ENCODE measurements at places on chromosomes 1 and 21. TPM values are rescaled to one million over a fixed set of nuclear protein-coding genes. Genes with fewer than 3 reads are reported as not detected.

DNA sequence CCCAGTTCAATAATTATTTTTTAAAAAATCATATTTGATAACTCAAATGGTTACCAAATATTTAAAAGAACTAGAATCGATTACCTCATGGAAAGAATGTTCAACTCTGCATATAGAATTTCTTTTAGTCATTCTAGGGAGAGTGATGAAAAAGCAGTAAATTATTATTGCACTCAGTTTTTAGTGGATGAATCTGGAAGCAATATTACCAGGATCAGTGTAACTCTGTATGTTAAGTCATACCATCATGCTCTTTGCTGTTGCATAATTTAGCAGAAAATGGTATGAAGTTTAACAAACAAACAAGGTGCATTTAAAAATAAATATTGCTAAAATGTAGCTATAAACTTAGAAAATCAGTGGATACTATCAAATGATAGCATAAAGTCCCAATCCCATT, 46.1 kb upstream of the ARHGAP29 start:
- no peak overlapping the region for H3K27ac ChIP-seq
- DNase-seq: no peak
- H3K27me3 ChIP-seq: peaks cover 31% of the 10 kb centered on the region
- no peaks in the 10 kb centered on the region for H3K36me3 ChIP-seq
- no peak overlapping the region for H3K4me3 ChIP-seq

DNA sequence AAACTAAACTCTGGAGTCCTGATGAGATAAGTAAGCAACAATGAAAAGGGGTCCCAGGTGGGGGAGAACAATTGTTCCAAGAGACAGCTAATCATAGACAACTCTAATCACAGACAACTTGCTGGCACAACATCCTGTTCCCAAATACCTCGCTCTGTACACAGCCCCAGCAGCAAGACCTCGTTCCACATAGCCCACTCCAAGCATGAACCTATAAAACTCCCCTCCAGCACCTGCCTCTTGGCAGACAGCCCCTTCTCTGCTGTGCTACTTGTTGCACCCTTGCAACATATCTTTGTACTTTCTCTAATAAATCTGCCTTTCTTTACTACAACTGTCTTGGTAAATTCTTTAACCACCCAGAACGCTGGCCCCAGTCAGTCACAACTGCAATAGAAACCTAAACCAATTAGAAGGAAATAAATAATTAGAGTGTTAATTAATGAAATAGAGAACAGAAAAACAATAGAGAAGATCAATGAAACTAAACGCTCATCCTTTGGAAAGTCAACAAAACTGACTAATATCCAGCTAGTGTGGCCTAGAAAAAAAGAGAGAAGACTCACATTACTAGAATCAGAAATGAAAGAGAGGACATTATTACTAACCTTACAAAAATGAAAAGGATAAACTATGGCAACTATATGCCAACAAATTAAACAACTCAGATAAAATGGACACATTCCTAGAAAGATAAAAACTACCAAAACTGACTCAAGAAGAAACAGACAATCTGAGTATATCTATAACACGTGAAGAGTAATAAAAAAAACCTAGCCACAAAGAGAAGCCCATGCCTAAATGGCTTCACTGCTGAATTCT, 36.1 kb downstream of the LRRC40 start:
- no peak overlapping the region for H3K4me3 ChIP-seq
- no peaks in the 10 kb centered on the region for H3K27me3 ChIP-seq
- no peak overlapping the region for H3K27ac ChIP-seq
- peaks cover 7% of the 10 kb centered on the region for H3K36me3 ChIP-seq
- no peak for DNase-seq
- no peaks in the 10 kb centered on the region for H3K4me1 ChIP-seq

The NDUFS2 gene
- 73.6 TPM for total RNA-seq

GRCh38 chr1:213678348-213678747, 309.4 kb upstream of the PROX1 start:
- H3K4me3 ChIP-seq: no peak overlapping the region
- no peaks in the 10 kb centered on the region for H3K36me3 ChIP-seq
- DNase-seq: no peak
- no peak overlapping the region for H3K27ac ChIP-seq
- no peaks in the 10 kb centered on the region for H3K27me3 ChIP-seq

DNA sequence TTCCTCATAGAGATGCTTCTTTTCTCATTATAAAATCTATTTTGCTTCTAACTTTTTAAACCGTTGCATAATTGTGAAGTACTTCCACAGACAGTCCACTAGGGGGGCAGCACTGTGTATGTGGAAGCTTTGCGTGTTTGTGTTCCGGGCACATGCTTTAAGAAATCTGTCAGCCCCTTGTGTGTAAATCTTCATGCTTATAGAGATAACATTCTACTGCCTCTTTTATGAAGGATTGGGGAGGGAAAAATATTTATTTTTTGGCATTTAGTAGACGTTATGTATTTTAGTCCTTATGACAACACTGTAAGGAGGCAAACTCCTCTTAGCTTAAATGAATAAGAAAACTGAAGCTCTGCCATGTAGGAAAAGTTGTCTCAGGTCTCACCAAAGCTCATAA, 157.3 kb upstream of the PTGFR start:
- H3K4me1 ChIP-seq: no peaks in the 10 kb centered on the region
- peaks cover 2% of the 10 kb centered on the region for H3K27me3 ChIP-seq
- H3K27ac ChIP-seq: no peak overlapping the region
- peak; percentile 23 for DNase-seq
- H3K36me3 ChIP-seq: no peaks in the 10 kb centered on the region
- H3K4me3 ChIP-seq: no peak overlapping the region

The PIK3C2B gene
- total RNA-seq: 26.2 TPM

The CD52 gene
- total RNA-seq: 1,112 TPM

The NT5C1A gene
- total RNA-seq: not detected

The TSSK3 gene
- not detected for total RNA-seq

DNA sequence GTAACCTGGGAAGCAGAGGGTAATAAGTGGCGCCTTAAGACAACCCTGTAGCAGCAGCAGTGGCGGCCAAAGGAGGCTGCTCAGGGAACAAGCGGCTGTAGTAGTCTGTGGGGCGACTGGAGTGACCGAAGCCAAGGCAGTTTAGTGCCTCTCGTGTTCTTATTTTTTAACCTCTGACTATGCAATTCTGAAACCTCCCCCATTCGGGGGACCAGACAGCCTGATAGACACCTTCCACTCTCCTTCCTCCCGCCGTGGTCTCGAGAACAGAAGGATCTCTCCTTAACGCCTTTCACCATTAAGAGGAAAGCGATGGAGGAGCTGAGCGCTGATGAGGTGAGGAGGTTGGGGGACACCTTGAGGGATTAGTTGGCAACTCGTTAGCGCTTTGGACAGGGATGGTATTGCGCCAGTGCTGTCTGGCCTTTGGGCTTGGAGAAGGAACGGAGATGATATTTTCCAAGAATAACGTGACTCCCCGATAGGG, 644 bp downstream of the UBE4B start:
- no peaks in the 10 kb centered on the region for H3K27me3 ChIP-seq
- H3K36me3 ChIP-seq: no peaks in the 10 kb centered on the region
- peaks cover 24% of the 10 kb centered on the region for H3K4me1 ChIP-seq
- peak; percentile 35 for DNase-seq
- peak overlapping the region; percentile 89 for H3K27ac ChIP-seq

DNA sequence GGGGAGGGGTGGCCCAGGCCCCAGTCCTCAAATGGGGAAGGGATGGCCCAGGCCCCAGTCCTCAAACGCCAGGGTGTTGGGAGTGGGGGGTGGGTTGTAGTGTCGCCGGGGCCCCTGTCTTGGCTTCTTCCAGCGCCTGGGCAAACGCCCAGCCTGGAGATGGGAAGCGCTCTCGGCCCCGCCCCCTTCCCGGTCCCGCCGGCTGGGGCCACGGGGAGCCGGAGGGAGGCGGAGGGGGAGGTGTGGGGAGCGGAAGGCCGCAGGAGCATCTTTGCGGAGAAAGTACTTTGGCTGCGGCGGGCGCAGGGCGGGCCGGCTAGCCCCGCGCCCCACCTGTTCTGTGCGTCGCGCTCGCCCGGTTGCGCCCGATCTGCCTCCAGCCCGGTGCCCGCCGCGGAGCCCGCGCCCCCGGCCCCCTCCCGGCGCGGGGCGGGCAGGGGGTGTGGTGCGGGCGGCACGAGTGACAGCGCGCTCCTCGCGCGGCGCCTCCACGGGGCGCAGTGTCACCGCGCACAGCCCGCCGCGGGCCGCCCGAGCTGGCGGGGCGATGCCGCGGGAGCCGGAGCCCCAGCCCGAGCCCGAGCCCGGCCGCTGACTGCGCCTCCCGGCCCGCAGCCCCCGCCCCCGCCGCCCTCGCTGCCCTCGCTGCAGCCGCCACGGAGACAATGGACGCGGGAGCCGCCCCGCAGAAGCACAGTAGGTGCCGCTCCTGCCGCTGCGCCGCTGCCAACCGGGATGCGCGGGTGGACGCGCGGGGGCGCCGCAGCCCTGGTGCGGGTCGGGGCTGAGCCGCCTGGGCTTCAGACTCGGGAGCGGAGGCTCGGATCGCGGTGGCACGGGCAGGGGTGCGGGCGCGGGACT, 31.1 kb upstream of the PEX10 start:
- H3K4me3 ChIP-seq: no peak overlapping the region
- H3K27me3 ChIP-seq: peaks cover 10% of the 10 kb centered on the region
- H3K4me1 ChIP-seq: no peaks in the 10 kb centered on the region
- peak; percentile 37 for DNase-seq
- no peaks in the 10 kb centered on the region for H3K36me3 ChIP-seq
- H3K27ac ChIP-seq: no peak overlapping the region

The FCRLA gene
- total RNA-seq: not detected

DNA sequence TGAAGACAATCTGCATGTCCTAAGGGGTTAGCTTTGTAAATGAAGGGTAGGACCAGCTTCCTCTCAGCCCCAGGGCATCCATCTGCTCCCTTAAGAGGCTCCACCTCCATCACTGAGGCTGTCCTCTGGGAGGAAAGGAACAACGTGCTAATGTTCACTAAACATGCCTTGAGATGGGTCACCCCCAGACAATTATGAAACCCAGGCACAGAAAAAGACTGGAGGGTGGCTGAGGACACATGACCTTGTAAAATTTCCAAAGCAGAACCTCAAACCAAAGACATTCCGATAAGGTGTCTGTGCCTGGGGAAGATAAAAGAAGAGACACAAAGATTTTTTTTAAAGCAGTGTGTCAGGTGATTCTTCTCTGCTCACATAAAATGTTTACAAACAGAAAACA, 37.6 kb upstream of the ZNF124 start:
- peak overlapping the region; percentile 94 for H3K4me3 ChIP-seq
- H3K4me1 ChIP-seq: peaks cover 63% of the 10 kb centered on the region
- H3K27me3 ChIP-seq: no peaks in the 10 kb centered on the region
- H3K27ac ChIP-seq: peak overlapping the region; percentile 95
- no peak for DNase-seq
- peaks cover 55% of the 10 kb centered on the region for H3K36me3 ChIP-seq

DNA sequence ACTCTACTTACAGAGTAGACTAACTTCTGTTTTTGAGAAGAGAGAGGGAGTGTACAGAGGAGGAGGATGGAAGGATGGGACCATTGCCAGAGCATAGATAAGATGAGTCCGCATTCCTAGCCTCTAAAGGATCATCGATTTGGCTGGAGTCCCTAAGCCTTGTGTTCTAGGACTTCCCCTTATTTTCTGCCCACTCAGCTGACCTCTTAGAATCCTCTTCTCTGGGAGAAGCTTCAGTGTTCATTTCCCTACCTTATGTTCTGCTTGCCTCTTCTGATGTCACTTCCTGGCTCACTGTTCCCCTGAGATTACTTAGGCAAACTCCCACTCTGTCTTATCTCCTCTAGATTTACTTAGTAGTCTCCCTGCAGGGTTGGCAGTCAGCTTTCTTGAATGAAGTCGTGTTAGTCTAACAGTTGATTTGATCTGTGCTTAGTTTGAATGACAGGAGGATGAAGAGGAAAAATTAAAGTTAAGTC, 156.7 kb downstream of the SYT2 start:
- no peaks in the 10 kb centered on the region for H3K36me3 ChIP-seq
- no peak overlapping the region for H3K4me3 ChIP-seq
- no peak overlapping the region for H3K27ac ChIP-seq
- no peaks in the 10 kb centered on the region for H3K27me3 ChIP-seq
- no peak for DNase-seq

- H3K27me3 ChIP-seq: no peaks in the 10 kb centered on the region
- no peak for DNase-seq
Measured at GRCh38 chr1:173768827-173769226, 54.0 kb downstream of the KLHL20 start.

The LCE1F gene
- total RNA-seq: not detected

DNA sequence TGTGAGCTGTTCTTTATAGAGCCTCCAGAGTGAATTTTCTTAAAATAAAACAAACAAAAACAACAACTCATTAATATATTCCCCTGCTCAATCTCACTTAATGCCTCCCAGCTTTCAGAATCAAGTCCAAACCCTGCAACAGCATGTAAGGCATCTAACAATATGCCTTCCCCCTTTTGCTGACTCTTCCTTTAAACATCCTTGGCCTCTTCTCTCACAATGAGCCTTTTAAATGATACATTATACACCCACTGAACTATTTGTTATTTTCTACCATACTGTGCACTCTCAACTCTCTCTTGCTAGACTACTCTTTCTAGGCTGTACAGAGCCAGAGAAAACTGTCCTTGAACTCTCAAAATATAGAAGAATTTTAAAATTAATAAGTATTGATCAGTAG, 115.2 kb upstream of the SNX7 start:
- no peak overlapping the region for H3K4me3 ChIP-seq
- no peaks in the 10 kb centered on the region for H3K36me3 ChIP-seq
- H3K27ac ChIP-seq: no peak overlapping the region
- H3K4me1 ChIP-seq: no peaks in the 10 kb centered on the region

- H3K36me3 ChIP-seq: no peaks in the 10 kb centered on the region
- H3K27me3 ChIP-seq: no peaks in the 10 kb centered on the region
- no peak overlapping the region for H3K4me3 ChIP-seq
- H3K4me1 ChIP-seq: no peaks in the 10 kb centered on the region
Measured at GRCh38 chr1:153431427-153431826, 15.1 kb downstream of the S100A7A start.

DNA sequence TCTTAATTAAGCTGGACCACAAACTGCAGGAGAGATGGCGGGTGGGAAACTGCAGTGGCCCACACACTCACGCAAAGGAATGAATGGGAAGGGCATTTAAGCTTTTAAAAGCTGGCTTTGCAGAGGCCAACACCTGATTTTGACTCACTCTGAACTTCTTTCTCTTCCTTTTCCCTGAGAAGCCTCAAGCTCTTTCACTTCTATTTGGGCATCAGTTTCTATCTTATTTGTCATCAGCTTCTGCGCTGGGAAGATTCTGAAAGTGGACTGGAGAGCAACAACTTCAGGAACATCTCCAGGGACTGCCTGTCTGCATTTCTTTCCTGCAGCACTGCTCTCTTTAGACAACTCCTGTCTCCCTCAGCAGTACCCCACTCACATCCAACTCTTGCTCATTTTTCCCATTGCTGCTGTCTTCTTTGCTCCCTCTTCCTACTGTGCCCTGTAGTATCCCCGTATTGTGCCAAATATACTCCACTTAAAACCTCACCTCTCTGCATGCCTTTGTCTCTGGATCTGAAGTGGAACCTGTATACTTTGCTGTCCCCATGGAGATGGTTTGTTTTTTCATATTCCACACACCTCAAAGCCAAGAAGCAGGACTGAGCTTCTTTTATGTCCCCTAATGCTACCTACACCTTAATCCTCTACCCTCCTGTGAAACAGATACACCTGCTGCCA, 143.3 kb upstream of the JUN start:
- no peak for DNase-seq
- no peaks in the 10 kb centered on the region for H3K36me3 ChIP-seq
- no peaks in the 10 kb centered on the region for H3K27me3 ChIP-seq
- H3K4me1 ChIP-seq: peaks cover 55% of the 10 kb centered on the region
- no peak overlapping the region for H3K4me3 ChIP-seq
- H3K27ac ChIP-seq: no peak overlapping the region

The PRKCZ gene
- 11.4 TPM for total RNA-seq

Measured in activated CD8-positive, alpha-beta T cell treated with anti-CD3 and anti-CD28 coated beads, Interleukin-2, amount 10 ng/mL, durations not matched to agents 7 days and 5 days (primary cell).